Femur (tissue), 1 donor: ENCODE measurements at places on chromosomes 11 and 22.

DNA sequence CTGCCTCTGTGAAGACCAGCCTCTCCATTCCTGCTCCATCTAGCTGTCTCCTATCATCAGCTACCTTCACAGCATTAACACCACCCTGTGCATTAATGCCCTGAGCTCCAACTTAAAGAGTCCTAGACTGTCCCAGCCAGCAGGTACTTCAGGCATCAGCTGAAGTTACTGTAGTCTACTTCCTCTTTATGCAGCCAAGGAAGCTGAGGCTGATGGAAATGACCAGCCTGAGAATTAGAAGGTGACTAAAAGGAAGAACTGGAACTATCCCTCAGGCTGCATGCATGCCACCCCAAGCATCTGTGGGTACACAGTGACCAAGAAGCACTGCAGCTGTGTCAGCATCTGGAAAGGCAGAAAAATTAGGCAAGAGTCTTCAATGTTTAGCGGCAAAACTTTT is 28.2 kb downstream of the MS4A10 start:
- DNase-seq = no peak

GRCh38 chr22:33116841-33117547 is 58.8 kb upstream of the SYN3 start:
- DNase-seq = no peak

- no peak for DNase-seq
Measured at GRCh38 chr11:11579012-11579988, 42.5 kb downstream of the GALNT18 start.

DNA sequence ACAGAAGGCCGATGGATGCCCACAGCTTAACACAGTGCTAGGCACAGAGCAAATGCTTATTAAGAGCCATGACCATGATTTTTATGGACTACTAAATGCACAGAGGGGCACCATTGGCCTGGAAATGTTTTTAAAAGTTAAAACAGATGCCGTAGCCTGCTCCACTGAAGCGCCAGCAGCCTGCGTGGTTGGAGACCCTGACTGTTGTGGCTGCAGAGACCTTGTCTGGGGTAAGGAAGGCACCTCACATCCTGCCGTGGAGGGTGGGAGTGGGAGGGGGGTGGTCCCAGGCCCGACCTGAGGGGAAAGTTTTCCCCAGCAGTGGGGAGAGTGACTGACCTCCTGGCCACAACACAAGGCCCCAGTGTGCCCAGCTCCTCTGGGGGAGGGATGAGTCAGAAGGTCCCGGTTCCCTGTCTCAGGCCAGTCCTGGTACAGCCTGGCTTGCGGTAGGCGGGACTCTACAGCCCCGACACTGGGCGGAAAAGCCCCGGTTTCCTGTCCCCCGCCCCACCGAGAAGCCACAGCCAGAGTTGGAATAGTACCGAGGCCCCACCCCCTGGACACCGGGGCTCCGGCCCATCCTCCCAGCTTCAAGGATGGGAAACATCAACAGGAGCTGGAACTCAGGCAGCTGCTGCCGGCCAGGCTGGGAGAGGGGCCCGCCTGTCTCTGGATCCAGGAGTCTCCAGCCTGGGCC is 7.0 kb downstream of the CHST1 start:
- peak; percentile 93 for DNase-seq

- no peak for DNase-seq
Measured at GRCh38 chr11:3631331-3631730, 10.5 kb downstream of the ART5 start.

DNA sequence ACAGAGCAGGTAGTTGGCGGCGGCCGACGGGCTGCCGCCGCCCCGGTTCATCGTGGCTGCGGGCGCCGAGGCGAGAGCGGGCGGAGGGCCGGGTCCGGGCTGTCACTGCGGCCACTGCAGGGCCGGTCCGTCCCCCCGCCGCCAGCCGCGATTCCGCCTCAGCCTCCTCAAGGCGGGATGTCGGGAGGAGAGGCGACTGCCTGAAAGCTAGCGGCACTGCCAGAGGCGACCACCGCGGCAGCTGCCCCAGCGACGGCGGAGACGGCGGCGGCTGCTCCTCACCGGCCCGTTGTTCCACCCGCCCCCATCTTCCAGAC is 234 bp downstream of the SESN3 start:
- no peak for DNase-seq

DNA sequence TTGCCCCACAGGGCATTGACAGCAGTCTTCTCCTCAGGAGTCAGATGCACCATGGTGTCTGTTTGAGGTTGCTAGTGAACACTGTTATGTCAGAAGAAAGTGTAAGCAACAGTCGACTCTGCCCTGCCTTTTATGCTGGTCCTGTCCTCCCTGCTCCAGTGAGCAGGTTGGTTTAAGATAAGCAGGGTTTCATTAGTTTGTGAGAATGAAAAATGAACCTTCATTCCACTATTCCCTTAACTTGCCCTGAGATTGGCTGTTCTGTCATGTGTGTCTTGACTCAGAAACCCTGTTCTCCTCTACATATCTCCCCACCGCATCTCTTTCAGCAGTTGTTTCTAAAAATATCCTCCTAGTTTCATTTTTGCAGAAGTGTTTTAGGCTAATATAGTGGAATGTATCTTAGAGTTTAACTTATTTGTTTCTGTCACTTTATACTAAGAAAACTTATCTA is at the start of gene HBD:
HBD (minus strand) TSS at position 103 of the 454 bp plus-strand sequence; CDS start at position 53, 50 bp downstream.
- DNase-seq = no peak

- no peak for DNase-seq
Measured at GRCh38 chr11:106391771-106392420, 314.4 kb downstream of the AASDHPPT start.

DNA sequence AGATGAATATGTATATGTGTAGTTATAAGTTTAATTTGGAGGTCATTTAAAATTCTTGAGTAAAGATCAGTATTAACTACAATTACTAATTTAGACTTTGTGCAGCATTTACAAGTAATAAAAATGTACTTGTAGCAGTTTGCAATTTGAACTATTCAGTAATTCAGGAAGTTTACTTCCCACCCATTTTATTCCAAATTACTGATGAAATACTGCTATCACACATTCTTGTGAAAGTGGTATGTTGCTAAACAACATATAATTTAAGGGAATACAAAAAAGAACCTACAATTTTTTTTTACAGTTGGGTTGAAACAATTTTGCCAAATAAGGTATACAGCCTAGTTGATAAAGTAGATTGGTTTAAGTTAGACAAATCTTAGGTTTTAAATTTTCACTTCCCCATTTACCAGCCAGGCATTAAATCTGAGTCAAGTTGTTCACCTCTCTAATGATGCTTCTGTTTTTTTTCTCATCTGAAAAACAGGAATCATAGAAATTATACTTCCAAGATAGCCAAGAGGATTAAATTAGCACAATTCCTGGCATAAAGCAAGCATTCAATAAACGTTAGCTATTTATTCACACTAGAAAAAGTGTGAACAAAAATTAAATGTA is 45.3 kb downstream of the ZBTB44 start:
- no peak for DNase-seq

GRCh38 chr22:17767233-17768065 is 6.8 kb downstream of the BID start:
- DNase-seq = no peak

DNA sequence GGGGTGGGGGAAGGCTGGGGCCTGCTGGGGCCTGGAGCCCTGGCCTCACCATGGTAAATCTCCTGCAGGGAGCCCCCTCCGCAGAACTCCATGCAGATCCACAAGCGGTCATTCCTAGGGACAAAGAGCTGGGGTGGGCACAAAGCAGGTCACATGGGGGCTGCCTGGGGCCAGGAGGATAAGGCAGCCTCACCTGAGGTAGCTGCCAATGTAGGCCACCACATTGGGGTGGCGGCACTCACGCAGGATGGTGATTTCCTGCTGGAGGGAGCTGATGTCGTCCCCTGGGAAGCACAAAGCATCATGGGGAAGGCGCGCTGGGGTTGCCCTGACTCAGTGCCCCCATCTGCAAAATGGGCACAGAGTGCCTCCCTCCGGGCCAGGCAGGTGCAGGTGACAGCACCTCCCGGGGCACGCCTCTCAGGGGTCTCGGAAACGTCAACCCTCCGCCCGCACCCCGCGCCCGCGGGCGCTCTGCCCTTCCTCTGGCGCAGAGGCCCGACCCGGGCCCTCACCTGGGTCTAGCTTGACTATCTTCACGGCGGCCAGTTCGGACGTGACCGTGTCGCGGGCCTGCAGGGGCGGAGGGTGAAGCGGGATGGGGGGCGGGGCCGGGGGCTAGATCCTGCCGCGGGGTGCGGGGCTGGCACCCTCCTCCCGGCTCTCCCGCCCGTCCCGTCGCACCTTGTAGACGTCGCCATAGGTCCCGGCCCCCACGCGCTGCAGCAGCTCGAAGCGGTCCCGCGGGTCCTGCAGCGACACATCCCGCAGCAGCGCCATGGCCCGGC is 450 bp downstream of the MAP4K2 start:
- no peak for DNase-seq

DNA sequence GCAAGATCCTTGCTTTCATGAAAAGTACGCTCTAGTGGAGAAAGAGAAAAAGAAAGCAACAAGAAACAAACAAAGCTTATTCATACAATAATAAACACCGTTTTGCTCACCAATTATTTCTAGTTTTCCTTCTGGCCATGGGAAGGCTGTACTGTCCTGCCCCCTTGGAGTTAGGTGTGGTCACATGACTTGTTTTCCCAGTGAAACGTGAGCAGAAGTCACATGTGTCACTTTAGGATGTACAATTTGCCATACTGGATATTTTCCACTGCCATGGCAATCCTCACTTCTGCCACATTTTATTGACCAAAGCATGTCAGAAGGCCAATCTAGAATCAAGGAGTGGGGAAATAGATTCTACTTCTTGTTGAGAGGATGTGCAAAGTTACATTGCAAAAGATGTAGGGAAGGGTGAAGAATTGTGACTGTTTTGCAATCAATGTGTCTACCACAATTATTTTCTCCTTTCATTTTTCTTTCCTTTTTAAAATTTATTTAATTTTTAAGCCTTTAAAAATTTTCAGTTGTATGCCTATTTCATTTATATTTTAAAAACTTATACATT is 24.3 kb upstream of the TRAF6 start:
- no peak for DNase-seq

DNA sequence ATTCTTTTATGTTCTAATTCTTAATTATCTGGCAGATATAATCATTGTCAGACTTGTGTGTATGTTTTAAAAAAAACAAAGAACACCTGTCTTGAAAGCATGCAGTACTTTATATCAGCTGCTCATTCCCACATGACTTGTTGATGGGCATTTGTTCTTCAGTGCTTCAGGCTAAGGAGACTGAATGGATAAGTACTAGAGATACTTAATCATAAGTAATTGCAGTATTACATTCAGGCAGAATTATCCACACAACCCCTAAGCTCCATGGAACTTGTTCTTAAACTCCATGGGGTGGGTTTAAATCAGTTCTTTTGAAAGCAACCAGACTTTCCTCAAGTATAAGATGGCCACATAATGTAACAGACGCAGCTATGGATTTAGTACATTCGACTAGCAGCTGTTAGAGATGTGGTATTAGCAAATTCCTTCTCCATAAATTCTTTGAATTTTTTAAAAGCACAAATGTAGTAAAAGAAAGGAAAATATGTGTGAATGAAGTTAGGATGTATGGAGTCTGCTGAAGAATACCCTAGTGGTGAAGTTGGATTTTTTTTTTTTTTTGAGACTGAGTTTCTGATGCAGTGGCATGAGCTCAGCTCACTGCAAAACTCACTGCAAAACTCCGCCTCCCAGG is 3.0 kb downstream of the JAM3 start:
- no peak for DNase-seq

GRCh38 chr11:16779436-16779835 is 41.0 kb downstream of the C11orf58 start:
- peak; percentile 19 for DNase-seq

- DNase-seq = no peak
Measured at GRCh38 chr11:72705442-72706365, 31.5 kb upstream of the PDE2A start.

DNA sequence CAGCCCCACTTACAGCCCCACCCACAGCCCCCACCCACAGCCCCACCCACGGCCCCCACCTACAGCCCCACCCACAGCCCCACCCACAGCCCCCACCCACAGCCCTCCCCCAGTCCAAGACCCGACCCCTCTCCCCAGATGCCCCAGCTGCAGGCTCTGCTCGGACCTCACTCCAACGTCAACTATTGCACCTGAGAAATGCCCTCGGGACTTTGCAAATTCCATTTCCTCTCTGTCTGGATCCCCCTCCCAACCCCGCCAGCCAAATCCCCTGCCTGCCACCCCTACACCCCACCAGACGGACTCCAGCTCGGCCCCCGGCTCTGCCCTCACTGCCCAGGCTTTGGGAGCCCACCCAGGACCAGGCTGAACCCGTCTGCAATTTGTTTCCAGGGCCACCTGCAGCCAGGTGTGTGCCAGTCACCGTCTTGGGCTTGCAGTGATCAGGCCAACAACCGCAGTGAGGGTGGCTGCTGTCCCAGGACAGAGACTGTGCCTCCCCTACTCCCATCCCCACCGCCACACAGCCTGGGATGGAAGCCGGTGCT is 662.8 kb downstream of the BRD1 start:
- no peak for DNase-seq

DNA sequence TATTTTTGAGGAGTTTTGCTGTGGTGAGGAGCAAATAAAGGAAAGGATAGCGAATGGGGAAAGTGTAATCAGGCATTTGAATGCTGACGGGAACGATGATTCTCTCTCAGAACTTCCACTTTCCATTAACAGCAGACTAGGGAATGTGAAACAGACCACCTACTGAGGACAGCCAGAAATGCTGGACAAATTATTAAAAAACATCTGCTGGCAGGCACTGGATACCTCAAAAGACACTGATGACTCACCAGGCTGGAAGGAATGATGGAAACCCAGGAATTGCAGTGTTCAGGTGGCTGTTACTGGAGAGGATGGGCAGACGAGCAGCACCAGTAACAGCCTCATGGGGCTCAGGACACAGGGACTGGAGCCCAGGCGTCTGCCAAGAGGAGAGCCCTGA is 33.4 kb downstream of the PLA2G6 start:
- no peak for DNase-seq

- DNase-seq = no peak
Measured at GRCh38 chr11:134366254-134366653, 34.5 kb downstream of the GLB1L2 start.

- DNase-seq = peak; percentile 54
Measured at GRCh38 chr22:35299217-35299672, 449 bp upstream of the TOM1 start.

GRCh38 chr11:120940160-120940848 is 83.6 kb upstream of the TBCEL start:
- no peak for DNase-seq

DNA sequence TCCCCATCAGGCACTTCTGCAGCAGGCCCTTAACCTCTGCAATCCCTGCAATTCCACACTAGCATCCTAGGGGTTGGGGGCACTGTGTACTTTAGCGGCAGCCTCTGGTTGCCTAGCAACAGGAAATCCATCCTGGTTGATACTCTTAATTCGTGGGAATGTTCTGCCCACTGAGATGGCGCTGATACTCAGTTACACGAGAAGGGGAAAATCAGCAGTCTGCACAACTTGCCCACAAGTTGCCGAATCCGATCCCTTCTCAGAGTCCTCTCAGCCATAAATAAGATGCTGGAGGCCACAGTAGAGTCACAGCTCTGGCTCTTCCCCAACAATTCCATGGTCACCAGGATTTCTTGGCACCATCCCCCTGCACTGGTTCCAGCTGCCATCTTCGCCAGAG is 57.6 kb upstream of the CRYBB3 start:
- no peak for DNase-seq

GRCh38 chr22:49850021-49850911 is 3.4 kb upstream of the ZBED4 start:
- DNase-seq = no peak
